ENCODE measurements at places on chromosomes 12 and 14. TPM values are rescaled to one million over a fixed set of nuclear protein-coding genes. Genes with fewer than 3 reads are reported as not detected.
A peak's percentile ranks its signal among the peaks of the same experiment; 100 is the strongest.

DNA sequence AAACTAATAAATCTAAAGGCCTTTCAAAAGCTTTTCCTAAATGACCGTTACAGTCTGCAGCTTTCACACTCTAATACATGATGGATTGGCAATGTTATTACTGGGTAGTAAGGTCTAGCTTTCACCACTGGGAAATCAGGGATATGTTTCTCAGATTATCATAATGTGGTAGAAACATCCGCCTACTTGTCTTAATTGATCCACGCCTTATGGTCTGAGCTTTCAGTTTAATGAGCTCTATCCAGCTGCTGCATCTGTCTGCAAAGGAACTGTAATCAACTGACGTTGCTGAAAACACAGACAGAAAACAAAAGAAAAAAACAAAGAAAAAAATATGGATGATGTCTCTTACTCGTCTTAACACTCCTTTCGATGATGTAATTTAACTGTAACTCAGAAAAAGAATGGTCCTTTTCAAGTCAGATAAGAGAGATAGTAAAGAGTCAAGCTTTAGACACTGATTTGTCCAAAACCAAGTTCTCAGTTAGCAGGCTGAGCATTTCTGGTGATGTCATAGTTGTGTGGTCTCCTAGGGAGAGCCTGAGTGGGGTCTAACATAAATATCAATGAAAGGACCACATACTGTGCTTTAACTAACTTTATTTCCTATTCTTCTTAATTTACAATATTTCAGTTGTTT is 85.9 kb downstream of the C2CD5 start:
- DNase-seq = no peak

DNA sequence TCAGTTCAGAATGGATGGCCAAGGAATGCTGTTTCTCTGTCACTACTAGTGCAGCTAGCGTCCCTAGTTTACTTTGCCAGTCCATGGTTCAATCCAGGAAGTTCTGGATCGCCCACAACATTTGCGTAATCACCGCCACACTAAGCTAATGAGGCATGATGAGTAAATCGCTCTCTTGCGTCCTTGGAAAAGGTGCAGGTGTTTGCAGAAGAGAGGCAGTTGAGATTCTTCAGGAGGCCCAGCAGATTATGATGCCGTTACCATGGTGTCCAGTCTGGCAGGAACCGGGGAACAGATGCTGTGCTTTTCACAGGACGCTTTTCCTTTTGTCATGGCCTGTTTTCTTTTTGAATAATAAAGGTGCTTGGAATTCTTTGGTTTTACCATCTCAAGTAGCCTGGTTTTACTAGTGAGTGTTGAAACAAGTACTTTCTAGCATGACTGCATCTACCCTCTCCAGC is 9.0 kb downstream of the TPH2 start:
- peak; percentile 61 for DNase-seq

GRCh38 chr12:104056419-104056972 is 6.5 kb upstream of the GLT8D2 start:
- DNase-seq = peak; percentile 33

- DNase-seq = peak; percentile 19
These were observed 834.9 kb downstream of the SLC6A15 start for GRCh38 chr12:84077679-84078078.

LRR1 gene
- 9.5 TPM for total RNA-seq

CISTR gene
- total RNA-seq = not detected

DNA sequence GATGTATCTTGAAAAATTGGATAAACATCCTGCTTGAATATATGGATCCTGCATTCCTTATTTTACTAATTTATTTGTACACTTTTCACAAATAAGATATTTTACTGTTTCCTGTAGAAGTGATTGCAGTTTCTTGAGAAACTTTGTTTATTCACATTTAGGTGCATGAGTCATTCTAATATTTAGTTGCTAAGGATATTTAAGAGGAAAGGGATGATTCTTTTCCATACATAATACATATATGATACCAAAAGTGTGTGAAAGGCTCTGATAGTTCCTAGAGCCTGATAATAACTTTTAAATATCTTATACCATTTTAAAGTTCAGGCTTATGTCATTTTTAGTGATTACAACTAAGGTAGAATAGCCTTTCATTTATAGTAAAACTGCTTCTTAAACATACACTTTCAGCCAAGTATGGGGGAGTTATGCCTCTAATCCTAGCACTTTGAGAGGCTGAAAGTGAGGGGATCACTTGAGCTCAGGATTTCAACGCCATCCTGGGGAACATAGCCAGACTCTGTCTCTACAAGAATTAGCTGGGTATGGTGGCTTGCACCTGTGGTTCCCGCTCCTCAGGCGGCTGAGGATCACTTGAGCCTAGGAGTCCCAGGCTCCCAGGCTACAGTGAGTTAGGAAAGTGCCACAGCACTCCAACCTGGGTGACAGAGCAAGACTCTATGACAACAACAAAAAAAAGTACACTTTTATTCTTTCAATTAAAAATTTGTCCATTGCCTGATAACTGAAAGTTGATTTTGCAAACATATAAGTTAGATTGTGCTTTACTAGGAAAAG is 262.6 kb upstream of the LRIG3 start:
- DNase-seq = peak; percentile 12

DNA sequence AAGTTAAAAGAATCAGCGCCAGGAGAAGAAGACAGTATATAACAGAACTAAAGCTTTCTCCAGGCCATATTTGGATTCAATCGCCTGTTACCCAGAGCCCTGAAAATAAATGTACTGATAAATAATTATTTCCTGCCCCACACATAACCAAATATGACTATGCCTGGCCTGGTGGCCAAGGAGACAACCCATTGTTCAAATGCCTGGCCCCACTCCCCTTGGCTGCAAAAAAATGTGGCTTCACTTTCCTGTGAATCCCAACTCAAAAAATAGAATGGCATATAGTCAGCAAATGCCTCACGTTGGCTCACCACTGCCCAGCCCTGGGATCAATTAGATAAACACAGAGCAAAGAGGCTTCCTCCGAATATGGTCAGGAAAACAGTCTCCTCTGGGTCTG is 472.1 kb downstream of the BCL11B start:
- no peak for DNase-seq

DNA sequence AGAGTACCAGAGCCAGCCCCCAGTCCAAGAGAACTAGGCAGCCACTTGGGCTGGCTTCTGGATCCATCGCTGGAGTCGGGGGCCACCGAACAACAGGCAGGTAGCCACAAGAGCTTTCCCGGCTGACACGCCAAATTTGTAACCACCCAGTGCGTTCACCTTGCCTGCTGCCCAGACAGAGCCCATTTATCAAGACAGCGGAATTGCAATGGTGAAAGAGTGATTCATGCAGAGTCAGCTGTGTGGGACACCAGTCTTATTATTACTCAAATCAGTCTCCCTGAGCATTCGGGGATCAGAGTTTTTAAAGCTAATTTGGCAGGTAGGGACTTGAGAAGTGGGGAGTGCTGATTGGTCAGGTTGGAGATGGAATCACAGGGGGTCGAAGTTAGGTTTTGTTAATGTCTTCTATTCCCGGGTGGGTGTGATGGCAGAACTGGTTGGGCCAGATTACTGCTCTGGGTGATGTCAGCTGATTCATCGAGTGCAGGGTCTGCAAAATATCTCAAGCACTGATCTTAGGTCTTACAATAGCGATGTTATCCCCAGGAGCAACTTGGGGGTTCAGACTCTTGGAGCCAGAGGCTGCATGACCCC is 64.3 kb downstream of the PDE6H start:
- DNase-seq = no peak
